Colonic mucosa (tissue), 4 donors: ENCODE measurements at places on chromosomes 2 and 18.
A peak's percentile ranks its signal among the peaks of the same experiment; 100 is the strongest.

GRCh38 chr2:241131531-241131930 is 17.7 kb downstream of the PASK start:
- no peak for DNase-seq

GRCh38 chr2:155815851-155816250 is 516.7 kb downstream of the NR4A2 start:
- DNase-seq = peak; percentile 22

DNA sequence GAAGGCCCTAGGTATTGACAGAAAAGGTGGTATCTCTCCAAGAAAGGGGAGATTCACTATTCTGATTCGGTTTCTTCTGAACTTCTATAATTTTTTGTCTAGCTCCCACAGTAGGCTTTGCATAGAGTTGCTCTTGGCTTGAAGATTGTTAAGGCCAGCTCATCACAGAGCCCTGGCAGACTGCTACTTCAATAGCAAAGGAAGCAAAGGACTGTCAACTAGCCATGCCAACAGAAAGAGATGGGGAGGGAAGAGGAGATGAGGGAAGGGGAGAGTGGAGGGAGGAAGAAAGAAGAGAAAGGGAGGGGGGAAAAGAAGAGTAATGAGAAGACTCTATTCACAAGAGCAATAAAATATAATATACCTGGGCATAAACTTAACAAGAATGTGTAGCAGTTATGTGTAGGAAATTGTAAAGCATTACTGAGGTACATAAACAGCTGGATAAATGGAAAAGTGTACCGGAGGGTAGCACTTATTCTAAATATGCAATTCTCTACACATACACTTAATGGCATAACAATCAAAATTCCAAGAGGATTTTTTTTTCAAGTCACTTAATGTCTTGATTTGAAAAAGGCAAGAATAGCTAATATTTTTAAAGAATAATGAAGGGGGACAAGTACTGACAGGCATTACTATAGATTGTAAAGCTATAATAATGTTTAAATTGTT is 102.5 kb downstream of the LOXHD1 start:
- DNase-seq = no peak

DNA sequence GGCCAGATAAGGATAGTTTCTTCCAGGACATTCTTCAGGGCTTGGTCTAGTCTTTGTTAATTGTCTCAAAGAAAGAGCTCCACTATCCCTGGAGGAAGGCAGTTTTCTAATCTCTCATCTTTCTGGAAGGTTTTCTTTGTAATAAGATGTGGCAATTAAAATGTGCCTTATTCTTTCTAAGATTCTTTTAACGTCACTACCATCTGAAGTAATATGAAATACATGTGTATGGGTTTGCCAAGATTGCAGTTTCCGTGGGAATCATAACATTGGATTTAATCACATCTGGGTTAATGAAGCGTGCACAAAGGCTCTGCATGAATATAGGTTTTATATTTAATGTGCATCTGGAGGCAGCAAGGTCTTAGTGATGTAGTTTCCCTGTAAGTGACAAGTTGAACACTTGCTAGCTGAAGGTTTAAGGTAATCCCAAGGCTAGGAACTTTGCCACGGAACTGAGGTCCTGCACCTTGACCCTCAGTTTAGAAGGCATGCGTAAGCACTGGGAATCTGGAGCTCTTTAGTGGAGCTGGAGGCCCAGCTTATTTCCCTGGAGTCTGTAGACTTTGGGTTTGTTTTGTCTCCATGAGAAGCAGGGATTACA is 25.7 kb downstream of the DIS3L2 start:
- no peak for DNase-seq

DNA sequence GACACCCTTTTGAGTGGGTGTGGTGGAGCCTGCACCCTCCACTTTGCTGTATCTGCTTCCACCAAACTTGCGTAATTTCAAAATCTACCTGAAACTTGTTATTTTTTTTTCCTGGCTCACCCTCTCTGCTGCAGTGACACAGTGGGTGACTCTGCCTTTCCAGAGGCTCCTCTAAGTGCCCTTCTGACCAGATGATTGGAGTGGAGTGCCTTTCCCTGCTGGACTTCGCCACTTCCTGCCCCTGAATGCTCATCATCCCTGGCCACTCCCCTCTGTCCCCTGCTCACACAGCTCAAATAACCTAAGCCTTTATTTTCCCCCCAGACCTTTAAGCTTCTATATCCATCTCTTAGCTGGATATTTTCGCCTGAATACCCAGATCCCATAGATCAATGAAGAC is 777.5 kb upstream of the ID2 start:
- DNase-seq = no peak

- DNase-seq = no peak
Observed at GRCh38 chr2:54040250-54040649, 69.5 kb upstream of the PSME4 start.

DNA sequence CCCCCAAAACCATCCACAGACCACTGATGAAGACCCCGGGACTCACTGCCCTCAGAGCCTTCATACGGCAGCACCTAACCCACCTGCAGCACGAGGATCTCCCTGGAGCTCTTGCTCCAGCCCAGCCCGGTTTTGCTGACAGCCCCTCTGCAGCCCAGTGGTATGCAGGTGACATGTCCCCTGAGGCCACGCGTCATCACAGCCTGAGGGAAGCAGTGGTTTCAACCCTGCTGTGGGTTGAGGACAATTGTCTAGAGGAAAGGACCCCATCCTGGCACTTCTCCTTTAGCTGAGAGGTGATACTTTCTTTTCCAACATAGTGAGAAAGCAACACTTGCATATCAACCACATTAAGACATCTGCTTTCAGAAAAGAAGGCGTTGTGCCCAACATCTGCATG is 134.0 kb downstream of the SEPTIN10 start:
- DNase-seq = no peak
